ENCODE measurements at places on chromosomes 4 and X.

DNA sequence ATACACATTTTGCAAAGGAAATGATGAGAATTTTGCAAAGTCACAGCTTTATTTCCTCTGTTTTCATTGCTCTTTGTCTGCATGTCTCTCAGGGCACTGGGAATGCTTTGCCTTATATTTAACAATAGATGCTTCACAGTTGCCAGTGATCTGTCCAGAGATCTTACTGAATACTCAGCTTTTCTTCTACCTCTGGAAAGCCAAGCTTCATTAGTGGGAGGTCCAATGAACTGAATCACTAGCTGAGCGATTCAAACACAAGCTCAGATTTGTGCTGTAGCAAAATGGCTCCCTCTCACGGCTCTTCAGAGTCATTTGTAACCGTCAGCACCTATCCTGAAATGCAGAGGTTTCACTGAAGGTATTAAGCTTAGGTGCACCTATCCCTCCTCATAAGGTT is 138.9 kb downstream of the DCLK2 start:
- DNase-seq = peak; percentile 23

DNA sequence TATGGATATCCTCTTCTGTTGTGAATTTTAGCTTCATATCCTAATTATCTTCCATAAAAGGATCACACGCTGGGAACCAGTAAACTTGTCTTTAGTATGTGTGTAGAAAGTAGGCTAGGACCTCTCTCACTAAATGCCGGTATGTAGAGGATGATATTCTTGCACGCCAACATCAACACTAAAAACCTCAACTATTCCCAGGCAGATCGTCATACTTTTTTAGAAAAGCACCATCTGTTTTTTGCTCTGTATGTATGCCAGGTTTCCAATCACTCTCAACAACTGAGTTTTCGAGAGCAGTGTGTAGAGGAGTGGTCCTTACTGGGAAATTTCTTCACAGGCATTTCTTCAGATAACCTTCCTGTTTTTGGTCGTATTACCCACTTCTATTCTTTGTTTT is 283.6 kb downstream of the GALNTL6 start:
- no peak for DNase-seq

- DNase-seq = no peak
Observed at GRCh38 chrX:78111140-78111931, 7.3 kb downstream of the PGK1 start.

GRCh38 chr4:94523033-94523580 is 71.4 kb downstream of the PDLIM5 start:
- DNase-seq = no peak

GRCh38 chr4:78418406-78418805 is 133.2 kb upstream of the ANXA3 start:
- DNase-seq = no peak

DNA sequence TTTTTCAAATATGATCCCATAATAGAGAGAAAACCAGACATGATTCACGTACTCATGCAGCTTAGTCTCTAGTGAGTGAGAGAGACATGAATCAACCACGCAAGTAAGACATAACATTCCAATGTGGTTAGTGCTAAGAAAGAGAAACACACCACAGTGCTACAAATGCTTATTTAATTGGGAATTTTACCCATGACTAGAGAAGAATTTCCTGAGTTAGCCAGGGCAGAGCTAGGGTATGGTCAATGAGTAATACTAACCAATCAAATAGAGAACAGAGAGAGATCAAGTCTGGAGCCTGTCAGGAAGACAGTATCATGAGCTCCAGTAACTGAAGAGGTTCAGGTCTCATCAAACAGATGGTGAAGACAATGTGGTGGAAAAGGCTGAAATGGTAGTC is 495.2 kb downstream of the PDGFC start:
- no peak for DNase-seq

- no peak for DNase-seq
Observed at GRCh38 chrX:56798866-56799758, 70.1 kb downstream of the NBDY start.

DNA sequence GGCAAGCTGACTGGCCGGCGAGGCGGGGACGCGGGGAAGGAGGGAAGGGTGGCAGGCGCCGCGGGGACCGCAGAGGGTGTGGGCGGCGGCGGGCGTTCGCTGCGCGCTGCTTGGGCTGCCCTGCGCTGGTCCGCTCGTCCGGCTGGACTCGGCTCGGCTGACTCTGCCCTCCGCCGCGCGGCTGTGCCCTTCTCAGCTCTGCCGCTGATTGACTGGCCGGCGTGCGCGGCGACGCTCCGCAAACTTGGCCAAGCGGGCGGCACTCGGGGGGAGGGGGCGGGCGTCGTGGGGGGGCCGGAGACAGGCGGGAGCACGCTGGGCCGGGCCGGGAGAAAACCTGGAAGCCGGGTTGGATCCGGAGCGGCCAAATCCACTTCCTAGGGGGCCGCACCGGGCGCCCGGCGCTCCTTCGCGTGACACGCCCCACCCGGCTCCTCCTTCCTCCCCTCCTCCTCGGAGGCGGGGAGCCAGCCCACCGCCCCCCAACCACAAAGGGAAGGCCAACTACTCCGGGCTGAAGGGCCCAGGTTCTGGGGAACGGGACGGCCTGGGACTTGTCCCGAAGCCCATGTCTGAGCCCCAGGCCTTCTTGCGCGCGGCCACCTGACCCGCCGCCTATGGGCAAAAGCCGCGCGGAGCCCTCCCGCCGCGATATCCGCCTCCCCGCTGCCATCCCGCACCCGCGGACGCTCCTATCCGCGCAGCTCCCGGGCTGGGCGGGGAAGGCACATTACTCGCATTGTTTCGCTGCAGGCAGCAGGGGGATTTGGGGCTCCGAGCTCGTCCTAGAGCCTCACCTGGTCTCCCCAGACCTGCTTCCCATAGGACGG is at the start of gene GPC4:
Gene GPC4, minus strand, starts transcription at position 214 of the 830 bp plus-strand sequence. CDS start 524 bp downstream, outside the sequence.
- no peak for DNase-seq

- no peak for DNase-seq
Observed at GRCh38 chrX:136574548-136574947, 42.5 kb downstream of the VGLL1 start.

DNA sequence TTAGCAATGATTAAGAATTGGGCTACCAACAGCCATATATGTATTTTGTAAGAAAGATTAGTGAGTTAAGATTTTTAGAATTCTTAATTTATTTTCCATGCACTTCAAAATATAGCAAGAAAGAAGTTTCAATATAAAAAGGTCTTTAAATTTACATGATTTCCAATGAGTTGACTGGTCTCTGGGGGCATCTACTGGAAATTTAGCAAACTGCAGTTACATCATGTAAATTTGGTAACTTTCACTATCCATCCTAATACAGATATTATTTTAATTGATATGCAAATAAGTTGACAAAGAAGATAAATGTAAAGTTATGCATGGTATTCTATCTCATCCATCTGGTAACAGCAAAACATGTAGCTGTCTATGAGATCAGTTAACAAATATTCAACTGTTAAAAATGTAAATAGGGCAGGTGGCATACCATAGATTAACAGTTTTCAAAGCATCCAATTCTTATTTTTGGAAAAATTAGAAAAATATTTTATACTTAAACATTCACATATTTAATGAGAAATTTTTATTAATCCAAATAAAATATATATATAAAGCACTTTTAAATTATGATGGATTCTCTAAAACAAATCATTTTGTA is 29.1 kb downstream of the TTC29 start:
- peak; percentile 18 for DNase-seq

DNA sequence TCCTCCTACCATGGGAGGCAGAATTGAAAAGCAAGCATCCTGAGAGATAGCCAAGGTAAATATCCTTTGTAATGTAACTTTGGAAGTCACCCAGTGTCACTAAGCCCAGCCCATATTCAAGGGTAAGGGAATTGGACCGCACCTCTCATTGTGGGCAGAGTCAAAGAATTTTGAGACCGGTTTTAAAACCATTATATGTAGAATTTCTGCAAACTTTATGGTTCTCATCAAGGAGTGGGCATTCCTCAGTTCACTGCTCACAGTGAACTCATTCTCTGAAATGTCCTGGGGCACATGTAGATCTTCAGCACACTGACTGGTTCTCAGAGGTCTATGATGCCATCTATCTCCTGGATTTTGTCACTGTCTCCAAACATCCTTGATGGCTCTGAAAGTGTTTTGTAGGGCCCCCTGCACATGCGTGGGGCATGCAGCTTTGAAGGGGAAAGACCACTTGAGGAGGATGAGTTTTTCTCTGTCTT is 35.3 kb upstream of the CHRNA9 start:
- DNase-seq = no peak

DNA sequence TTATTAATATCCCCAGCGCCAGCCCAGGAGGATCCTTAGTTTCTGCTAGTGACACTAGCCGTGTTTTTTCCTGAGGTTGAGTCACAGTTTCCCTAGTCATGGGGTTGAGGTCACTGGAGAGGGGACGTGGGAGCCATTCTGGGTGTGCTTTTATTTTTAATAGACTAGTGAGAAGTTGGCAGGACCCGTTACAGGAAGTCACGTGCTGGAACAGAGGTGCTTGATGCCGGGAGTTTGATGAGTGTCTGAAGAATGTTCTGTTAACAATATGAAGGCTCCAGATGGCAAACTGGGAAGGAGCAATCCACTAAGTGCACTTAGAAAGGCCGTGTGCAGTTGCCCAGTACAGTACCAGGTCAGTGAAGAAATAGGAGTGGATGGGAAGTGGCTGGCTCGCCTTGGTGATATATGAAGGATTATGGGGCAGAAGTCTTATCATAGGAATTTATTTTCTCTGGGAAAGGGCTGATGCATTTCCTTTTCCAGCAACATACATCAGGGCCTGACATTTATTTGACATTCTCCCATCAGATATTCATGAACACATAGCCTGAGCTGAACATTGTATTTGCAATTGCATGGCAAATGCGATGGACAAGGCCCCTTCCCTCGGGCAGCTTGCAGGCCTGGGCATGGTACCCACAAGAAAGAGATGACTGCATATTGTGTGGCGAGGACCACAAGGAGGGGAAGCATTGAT is 291.8 kb downstream of the FBXW7 start:
- no peak for DNase-seq

DNA sequence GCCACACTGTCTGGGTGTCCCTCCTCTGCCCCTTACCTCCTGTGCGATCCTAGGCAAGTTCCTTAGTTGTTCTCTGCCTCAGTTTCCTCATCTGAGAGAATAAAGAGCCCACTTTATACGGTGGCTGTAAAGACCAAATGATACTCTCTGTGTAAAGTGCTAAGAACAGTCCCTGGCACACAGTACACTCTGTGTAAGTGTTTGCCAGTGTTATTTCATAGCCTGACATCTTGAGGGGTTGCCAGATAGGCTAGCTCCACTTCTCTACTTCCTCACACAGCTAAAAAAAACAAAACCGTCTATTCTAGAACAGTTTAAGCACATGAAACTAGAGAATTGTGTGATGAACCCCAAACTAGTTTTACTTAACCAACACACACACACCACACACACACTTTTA is 17.1 kb downstream of the SPON2 start:
- no peak for DNase-seq

DNA sequence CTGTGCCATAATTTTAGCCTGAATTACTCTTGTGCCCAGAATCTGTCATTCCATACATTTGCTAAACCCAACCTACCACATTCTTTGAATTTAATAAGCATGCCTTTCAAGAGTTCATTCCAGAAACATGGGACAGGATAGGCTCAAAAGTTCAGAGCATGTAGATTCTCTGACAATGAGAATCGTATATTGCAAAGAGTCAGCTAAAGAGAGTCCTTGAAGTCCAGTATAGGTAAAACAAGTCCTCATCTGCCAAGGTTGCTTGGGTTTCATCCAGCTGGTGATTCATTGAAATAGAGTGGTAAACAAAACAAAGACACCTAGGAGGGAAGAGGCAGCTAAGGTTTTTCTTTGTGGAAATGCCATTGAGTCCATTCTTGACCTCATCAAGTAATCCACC is 249.3 kb upstream of the DIPK2B start:
- no peak for DNase-seq

GRCh38 chrX:55149242-55149641 is 60.4 kb downstream of the PAGE2 start:
- no peak for DNase-seq

DNA sequence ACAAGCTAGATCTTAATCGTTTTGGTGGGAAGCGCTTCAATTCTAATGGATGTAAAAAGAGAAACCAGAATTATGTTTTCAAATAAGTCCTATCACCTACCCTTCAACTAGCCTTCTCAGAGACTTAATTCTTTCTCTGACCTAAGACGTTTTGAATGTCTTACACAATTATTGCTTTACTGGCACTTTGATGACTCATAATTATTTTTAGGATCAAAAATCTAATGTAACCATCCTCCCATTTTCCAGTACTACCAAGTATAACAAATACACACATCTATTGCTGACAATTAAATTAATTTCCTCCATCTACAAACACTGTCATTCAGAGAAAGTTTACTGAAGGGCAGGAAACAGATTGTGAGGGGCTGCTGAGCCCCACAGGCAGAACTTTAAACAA is 108.6 kb downstream of the PPP3CA start:
- no peak for DNase-seq

- DNase-seq = no peak
Observed at GRCh38 chrX:119218198-119218597, 17.9 kb upstream of the PGRMC1 start.

DNA sequence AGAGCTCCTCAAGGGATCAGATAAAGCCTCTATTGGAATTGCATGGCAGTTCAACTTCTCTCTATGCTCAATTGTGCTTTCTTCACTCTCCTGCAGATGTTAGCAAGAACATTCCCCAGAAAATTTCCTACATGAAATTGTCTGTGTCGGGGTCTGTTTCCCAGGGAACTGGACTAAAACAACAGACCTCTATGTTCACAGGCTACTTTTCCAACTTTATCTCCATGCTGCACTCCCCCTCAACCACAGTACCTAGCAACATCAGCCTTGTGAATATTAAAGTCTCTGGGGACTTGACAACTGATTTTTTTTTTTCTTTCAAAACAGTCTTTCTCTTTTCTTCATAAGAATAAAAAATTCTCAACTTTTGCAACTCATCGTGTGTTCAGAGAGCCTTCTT is 1470.8 kb upstream of the ADGRL3 start:
- no peak for DNase-seq

DNA sequence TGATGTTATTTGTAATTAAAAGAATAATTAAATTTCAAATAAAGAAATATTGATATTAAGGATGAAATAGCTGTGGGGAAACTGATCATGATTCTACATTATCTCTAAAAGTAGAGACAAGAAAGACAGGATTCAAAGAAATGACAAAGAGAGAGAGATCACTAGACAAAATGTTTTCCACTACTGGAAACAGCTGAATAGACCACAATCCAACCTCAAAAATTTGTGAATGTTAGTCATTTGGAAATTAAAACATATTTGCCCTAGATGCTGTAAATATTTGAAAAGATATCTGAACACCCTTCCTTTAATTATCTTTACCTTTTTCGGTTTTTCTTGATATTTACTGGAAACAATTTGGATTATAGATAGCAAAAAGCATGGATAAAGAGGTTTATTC is 414.9 kb downstream of the CENPC start:
- DNase-seq = no peak

- DNase-seq = no peak
Observed at GRCh38 chr4:111630705-111631104, 514.5 kb upstream of the FAM241A start.

- DNase-seq = no peak
Observed at GRCh38 chr4:2289955-2290333, 28.0 kb upstream of the MXD4 start.

- no peak for DNase-seq
Observed at GRCh38 chr4:143186212-143186611, 1.5 kb downstream of the USP38 start.
